Left renal cortex interstitium (tissue), 4 donors: ENCODE measurements at places on chromosomes 7 and 10.

- DNase-seq = no peak
Observed at GRCh38 chr10:126519185-126519584, 130.9 kb upstream of the ADAM12 start.

DNA sequence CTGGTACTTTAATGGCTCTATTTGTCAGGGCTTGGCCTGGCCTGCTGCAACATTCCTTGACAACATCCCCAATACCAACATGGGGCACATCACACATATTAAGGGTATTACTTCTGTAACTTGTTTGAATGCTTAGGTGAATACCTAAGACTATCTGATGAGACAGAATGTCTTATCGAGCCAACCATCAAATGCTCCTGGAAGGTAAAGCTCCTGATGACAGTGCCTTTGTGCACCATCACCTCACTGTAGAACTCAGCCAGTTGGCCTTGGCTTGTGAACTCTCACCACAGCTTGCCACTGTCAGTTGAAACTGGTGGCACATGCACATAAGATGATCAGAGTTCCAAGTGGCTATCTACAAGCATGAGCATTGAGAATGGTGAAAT is 3.7 kb upstream of the MYO1G start:
- no peak for DNase-seq

DNA sequence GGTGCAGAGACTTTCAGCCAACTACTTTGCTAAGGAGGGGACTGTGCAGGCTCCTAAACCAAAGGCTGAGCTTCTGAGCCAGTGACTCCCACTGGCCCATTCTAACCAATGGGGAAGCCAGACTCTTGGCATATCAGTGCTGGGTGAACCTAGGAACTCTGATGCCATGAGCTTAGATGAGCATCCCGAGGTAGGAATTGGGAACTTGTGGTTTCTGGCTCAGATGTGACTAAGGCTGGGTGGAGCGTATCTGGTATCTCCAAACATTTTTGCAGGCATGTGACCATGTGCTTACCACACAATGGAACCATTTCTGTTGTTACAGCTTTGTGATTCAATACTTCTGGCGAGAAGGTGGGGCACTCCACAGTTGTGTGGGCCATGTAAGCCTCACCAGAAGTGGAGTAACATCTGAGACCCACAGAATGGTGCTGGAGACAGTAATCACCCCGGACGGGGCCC is 2.5 kb upstream of the AVPI1 start:
- DNase-seq = no peak

DNA sequence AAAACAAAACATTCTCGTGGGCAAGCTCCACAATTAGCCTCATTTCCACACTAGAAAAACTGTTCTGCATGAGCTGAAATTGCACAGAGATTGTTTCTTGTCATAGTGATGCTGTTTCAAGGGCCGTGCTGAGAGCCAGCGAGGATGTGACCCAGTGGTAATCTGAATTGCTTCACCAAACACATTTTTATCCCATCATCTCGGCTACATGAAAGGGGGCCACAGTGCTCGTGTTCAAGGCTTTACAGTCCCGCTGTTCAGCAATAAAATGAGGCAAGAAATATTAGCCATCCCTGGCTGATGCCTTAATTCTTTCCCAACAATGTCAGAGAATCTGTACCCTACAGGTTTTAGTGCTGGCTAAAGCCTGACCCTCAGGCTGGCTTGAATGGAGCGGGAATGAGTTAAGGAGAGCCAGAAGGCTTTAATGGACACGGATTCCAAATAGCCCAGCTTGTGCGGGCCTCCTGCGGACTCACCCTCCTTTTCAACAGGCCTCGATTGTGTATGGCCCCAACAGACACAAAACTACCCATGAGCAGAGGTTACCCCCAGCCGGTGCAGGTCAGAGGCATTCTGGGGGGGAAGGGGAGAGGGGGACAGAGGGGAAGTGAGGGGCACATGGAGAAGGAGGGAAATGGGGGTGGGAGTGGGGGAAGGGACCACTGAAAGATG is 2.0 kb upstream of the GDF10 start:
- no peak for DNase-seq

DNA sequence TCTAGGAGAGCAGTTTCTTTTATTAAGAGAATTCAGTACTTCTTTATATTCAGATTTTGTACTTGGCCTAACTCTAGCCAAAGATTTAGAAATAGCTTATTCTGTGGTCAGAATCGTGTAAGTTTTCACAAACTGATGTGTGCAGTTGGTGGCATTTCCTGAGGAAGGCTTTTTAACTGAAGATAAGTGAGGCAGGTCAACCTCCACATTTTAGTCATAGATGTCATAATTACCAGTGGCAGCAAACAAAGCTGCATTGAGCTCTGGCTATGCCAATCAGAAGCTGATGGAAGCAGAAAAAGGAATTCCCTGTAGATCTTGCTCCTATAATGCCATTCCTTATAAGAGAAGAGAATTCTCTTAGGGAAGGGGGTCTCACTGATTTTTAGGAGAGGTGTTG is 141.3 kb upstream of the SP8 start:
- no peak for DNase-seq

GRCh38 chr10:19874791-19875190 is 58.6 kb downstream of the PLXDC2 start:
- no peak for DNase-seq
